Activated naive CD8-positive, alpha-beta T cell treated with anti-CD3 and anti-CD28 coated beads for 36 hours (primary cell): ENCODE measurements at places on chromosomes 12 and 14. TPM values are rescaled to one million over a fixed set of nuclear protein-coding genes. Genes with fewer than 3 reads are reported as not detected.

GRCh38 chr12:5780536-5780935 is 164.5 kb downstream of the ANO2 start:
- H3K36me3 ChIP-seq, result no peaks in the 10 kb centered on the region
- no peak overlapping the region for H3K4me3 ChIP-seq
- H3K27ac ChIP-seq, result no peak overlapping the region
- no peak for DNase-seq
- H3K27me3 ChIP-seq, result peaks cover 4% of the 10 kb centered on the region

DNA sequence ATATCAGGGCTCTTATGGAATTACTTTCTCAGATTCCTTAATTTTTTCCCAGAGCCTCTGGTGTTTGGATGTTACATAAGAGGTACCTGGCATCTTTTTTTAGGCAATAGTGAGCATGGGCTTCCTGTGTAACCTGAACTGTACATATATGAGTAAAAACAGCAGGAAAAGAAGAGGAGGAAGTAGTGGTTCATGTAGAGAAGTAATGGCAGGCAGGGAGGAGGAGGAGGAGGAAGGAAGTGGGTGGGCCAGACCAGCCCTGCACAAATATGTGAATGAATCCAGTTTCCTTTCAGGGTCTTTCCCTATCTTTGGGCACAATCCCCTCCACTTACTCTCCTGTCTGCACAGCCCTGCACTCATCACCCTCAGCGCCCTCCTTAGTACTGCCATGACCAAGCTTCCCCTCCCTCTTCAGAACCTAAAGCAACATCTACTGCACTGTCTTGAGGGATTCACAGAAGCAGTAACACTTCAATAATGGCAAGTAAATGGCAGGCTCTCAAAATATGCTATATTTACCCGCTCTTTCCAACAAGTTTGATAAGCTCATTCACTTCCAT is 40.9 kb upstream of the GSG1 start:
- no peaks in the 10 kb centered on the region for H3K36me3 ChIP-seq
- no peak overlapping the region for H3K4me3 ChIP-seq
- peaks cover 15% of the 10 kb centered on the region for H3K4me1 ChIP-seq
- DNase-seq, result no peak

DNA sequence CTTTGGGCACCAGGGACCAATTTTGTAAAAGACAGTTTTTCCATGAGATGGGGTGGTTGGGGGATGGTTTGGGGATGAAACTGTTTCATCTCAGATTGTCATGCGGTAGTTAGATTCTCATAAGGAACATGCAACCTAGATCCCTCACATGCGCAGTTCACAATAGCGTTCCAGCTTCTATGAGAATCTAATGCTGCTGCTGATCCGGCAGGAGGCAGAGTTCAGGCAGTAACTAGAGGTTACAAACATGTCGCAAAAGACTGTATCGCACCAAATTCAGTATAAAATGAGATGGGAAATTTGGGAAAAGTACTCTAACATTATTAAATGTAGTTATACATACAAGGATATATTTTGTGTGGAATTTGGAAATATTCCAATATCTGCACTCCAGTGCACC is 213.2 kb upstream of the LRFN5 start:
- no peak for DNase-seq
- no peaks in the 10 kb centered on the region for H3K4me1 ChIP-seq
- H3K4me3 ChIP-seq, result no peak overlapping the region
- H3K27me3 ChIP-seq, result no peaks in the 10 kb centered on the region
- H3K27ac ChIP-seq, result no peak overlapping the region
- no peaks in the 10 kb centered on the region for H3K36me3 ChIP-seq

DNA sequence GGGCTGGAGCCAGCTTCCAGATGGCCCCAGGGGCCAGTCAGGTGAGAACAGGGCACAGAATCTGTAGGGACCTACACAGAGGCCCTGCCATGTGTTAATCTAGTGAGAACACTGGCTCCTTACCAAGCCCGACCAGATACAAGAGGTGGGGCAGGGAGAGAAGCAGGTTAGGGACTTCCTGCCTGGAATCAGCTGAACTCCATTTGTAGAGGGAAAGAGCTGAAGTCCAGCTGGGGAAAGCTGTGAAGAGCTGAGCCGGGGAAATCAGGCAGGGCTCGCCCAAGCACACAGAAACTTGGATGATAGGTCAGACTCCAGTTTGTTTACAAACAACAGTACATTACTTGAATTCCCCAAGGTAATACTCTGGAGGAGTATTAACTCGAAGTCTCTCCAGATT is 46.7 kb downstream of the PTGER2 start:
- H3K36me3 ChIP-seq, result no peaks in the 10 kb centered on the region
- H3K27me3 ChIP-seq, result no peaks in the 10 kb centered on the region
- no peak overlapping the region for H3K27ac ChIP-seq
- H3K4me1 ChIP-seq, result peaks cover 18% of the 10 kb centered on the region

- no peaks in the 10 kb centered on the region for H3K27me3 ChIP-seq
- DNase-seq, result no peak
- no peak overlapping the region for H3K27ac ChIP-seq
- no peaks in the 10 kb centered on the region for H3K4me1 ChIP-seq
These were observed 26.9 kb upstream of the PYGL start for GRCh38 chr14:50970886-50971781.

DNA sequence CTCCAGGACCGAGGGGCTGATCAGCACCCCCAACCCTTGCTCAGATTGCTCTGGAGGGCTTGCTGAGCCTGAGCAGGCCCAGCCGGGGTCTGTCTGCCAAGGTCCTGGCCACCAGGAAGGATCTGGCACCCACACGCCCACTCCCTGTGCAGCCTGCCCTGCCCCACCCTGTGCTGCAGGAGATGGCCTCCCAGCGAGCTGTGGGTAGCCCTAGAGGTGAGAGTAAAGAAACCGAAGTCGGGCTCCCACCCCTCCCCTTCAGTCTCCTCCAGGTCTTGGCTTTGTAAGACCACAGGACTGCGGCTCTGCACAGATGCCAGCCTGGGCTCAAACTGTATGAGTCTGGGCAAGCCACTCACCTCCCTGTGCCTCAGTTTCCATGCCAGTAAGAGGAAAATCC is 307.8 kb downstream of the BCL11B start:
- H3K36me3 ChIP-seq, result no peaks in the 10 kb centered on the region
- no peak overlapping the region for H3K4me3 ChIP-seq
- peak; percentile 24 for DNase-seq

DNA sequence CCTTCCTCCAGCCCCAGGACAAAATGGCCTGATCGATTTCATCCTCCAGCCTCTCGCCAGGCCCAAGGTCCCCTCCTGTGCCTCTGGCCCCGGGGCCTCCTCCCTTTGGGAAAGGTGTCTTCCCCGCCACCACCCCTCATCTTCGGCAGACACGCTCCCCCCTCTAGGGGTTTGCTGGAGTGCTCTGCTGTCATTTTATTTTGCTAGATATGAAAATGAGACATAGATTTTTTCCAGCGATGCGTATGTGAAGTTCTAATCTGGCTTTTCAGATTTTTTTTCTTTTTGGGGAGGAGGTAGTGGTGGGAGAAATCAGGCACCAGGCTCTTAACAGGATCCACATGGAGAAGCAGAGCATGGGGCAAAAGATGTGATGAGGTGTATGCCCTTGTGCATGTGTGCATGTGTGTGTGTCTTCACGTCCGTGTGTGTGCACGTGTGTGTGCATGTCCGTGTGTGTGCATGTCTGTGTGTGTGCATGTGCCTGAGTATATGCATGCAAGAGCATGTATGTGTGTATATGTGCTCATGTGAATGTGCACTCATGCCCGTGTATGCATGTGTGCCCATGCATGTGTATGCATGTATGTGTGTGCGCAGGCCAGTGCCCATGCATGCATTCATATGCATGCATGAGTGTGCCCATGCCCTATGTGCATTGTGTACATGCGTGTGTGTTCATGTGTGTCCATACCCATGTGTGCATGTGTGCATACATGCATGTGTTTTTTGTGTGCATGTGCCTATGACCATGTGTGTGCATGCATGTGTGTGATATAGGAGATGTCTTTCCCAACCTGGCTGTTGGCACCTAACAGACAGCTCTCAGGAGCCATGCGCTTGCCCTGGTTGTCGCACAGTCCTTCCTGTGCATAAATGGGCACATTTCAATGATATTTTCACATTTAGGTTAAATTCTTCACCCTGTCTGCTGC is 203.0 kb downstream of the RBM19 start:
- no peak for DNase-seq
- H3K27me3 ChIP-seq, result peaks cover 34% of the 10 kb centered on the region
- peaks cover 2% of the 10 kb centered on the region for H3K36me3 ChIP-seq
- no peaks in the 10 kb centered on the region for H3K4me1 ChIP-seq
- no peak overlapping the region for H3K27ac ChIP-seq

GRCh38 chr12:103547929-103548328 is 39.1 kb upstream of the STAB2 start:
- H3K27ac ChIP-seq, result no peak overlapping the region
- no peaks in the 10 kb centered on the region for H3K4me1 ChIP-seq
- no peak overlapping the region for H3K4me3 ChIP-seq
- peaks cover 40% of the 10 kb centered on the region for H3K27me3 ChIP-seq

NRXN3 gene
- not detected for total RNA-seq
